Left kidney (tissue), 8 donors: ENCODE measurements at places on chromosomes 3 and 15. TPM values are rescaled to one million over a fixed set of nuclear protein-coding genes. Genes with fewer than 3 reads are reported as not detected.

GRCh38 chr3:144429719-144430121, 458.1 kb downstream of the DIPK2A start:
- DNase-seq: no peak

DNA sequence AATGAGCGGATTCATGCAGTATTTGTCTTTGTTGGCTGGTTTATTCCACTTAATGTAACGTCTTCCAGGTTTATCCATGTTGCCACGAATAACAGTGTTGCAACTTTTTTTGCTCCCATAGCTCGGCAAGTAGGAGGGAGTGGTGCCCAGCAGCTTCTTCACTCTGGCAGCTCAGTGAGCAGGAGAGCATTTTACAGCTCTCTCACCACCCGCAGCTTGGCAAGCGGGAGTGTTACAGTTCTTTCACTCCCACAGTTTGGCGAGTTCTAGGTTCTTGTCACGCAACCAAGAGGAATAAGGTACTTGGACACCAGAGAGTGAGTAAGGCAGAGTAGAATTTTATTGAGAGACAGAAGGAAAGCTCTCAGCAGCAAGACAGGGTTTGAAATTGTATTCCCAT, 935.2 kb downstream of the TBL1XR1 start:
- no peak for DNase-seq

- DNase-seq: peak; percentile 68
These were observed 63.9 kb downstream of the TMCC1 start for GRCh38 chr3:129829640-129830039.

GRCh38 chr15:88920186-88920891, 7.2 kb upstream of the MFGE8 start:
- no peak for DNase-seq

DNA sequence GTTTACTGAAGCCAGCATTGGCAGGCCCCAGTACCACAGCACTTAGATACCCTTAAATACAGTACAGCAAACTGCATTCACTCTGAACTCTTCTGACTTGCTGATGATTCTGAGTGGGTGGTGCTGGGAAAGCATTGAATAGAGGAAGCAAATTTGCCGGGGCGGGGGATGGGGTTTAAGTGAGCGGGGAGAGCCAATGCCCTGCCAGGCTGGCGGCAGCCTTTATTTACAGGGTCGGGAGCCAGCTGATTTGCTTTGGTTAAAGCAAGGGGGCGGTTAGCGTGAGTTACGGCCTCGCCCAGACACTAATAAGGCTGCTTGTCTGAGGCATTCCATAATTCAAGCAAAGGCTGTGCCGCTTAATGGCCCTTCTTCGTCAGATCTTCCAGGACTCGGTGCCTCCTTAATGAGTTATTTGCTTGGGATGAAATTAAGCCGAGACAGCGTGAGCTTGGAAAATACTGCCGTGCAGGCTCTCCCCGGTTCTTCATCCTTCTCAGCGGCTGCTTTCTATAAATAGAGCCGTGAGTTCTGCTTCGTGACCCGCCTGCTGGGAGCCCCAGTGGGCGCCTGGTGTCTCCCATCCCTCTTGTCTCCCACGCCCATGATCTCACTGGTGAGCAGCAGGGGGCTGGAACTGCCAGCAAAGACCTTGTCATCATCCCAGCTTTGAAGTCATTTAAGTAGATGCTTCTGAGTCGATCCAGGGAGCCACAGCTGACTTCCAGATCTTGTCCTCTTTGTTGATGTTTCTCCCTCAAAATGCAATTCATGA, 25.8 kb downstream of the SPSB4 start:
- DNase-seq: peak; percentile 84

- DNase-seq: no peak
These were observed 93.0 kb downstream of the AAGAB start for GRCh38 chr15:67161412-67161811.

DNA sequence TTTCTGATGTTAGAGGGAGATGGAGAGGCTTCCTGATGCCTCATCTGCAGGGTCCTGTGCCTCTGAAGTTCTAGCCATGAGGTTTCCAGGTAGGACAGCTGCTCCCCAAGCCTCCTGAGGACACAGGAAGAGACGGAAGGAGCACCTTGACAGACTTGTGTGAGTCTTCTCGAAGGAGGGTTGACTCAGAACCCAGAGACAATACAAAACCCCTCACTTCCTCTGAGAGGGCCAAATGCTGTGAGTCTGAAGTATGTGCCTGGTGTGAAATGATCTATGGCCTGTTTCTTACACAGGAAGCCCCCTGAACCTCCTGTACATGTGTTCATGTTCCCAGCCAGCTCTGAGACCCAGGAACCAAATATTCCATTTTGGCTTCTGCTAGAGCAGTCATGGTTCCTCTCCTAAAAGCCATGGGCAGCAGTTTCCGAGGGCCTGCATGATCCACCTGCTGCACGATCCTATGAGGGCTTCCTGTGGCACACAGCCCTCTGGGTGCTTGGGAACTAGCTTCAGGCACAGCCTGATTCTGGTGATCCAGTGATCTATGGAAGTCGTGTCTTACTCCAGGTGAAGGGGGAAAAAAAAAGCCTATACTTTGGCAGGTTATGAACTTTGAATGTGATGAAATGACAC, 62.2 kb downstream of the AAGAB start:
- no peak for DNase-seq

DNA sequence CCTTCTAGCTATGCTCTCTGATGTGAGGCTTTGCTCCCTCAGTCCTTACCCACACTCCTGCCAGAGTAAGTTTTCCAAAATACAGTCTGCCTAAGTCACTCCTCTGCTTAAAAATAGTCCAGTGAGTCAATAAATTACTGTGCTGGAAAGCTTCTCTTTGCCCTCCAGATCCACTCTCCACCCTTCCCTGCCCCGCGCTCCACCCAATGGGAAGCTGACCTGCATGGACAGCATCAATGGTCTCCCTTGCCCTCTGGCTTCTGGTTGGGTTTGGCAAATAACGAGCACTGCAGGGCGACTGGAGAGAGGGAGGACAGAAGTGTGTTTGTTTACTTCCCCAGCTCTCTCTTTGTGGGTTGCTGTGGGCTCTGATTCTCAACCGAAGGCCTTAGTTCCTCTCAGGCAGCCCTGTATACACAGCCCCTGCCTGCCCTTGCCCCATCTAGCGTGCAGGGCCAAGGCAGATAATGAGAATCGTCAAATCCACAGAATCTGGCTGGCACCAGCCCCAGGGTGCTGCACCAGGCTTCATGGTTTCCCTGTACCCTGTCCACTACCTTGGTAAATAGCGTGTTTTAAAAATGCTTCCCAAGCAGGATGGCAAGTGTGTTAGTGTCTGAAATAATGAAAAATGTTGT, 110.4 kb downstream of the ADAMTSL3 start:
- no peak for DNase-seq

DNA sequence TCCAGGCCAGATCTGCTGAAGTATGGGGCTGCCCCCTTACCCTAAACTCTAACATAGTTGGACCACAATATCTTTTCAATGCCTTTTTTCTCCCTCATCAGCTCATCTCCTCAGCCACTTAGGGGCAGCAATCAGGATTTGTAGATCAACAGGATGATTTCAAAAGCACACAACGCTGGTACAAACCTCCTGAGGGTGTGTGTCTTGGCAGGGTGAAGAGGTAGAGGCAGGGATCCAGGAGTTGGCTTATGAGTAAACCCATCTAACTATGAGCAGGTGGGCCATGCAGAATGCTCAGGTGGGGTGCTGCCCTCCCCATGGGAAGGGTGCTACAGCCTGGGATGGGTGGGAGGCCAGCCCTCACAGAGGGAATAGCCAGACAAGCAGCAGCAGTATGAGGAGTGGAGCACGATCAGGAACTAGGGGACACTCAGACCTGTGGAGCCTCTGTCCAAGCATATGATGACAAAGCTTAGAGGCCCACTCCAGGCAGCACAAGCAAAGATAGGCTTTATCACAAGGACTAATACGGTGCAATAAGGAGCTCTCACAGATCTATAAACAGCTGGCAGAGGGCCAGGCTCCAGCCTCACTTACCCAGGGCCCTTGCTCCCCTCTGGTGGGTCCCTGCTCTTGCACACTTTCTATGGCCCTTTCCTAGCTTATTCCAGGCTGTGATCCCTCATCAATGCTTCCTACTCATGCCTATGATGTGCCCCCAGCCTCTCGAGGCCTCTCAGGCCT, 32.2 kb downstream of the IL20RB start:
- DNase-seq: no peak

Gene CD80
- polyA plus RNA-seq: 0.20 TPM

GRCh38 chr3:176491084-176491483, 706.2 kb downstream of the TBL1XR1 start:
- DNase-seq: no peak

- no peak for DNase-seq
These were observed 1280.4 kb downstream of the NSUN3 start for GRCh38 chr3:95343228-95343627.

- no peak for DNase-seq
These were observed 55.1 kb downstream of the PDE8A start for GRCh38 chr15:85036716-85037115.

- no peak for DNase-seq
These were observed 866.3 kb upstream of the GBE1 start for GRCh38 chr3:82627733-82628132.

GRCh38 chr3:108500728-108501127, 9.7 kb downstream of the MYH15 start:
- no peak for DNase-seq

DNA sequence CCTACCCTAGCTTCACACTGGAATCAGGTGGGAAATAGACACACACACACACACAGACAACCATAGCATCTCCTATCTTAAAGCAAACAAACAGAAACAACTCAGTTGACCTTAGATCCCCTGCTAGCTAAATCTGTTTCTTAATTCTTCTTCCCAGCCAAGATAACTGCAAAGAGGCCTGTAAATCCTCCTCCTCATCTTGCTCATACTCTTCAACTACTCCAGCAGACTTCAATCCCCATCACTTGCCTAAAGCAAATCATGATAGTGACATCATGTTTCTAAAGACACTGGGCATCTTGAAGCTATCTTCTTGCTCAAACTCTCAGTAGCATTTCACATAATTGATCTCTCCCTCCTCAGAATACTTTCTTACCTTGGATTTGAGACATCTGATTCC, 303.0 kb downstream of the RBMS3 start:
- DNase-seq: no peak

- no peak for DNase-seq
These were observed 550.0 kb upstream of the ALCAM start for GRCh38 chr3:104816716-104817115.

- no peak for DNase-seq
These were observed 4.2 kb downstream of the ABTB1 start for GRCh38 chr3:127676921-127677351.

Gene GOLGA6L7
- 1.1 TPM for polyA plus RNA-seq

DNA sequence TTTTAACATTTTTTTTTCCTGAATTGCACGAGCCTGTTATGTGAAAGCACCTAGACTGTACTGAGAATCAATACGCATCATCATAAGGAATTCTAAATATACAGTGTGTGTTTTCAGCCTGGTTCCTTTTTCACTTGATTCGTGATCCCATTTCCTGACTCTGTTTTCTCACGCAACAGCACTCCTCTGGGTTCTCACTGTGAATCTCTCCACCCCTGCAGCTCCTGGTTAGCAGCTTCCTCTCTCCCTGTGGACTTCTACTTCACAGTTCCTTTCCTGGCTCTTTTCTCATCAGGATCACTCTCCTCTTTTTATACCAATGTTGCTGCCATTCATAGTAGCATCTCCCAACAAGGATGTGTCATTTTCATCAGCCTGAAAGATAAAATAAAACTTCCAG, 297.2 kb downstream of the CADM2 start:
- no peak for DNase-seq

DNA sequence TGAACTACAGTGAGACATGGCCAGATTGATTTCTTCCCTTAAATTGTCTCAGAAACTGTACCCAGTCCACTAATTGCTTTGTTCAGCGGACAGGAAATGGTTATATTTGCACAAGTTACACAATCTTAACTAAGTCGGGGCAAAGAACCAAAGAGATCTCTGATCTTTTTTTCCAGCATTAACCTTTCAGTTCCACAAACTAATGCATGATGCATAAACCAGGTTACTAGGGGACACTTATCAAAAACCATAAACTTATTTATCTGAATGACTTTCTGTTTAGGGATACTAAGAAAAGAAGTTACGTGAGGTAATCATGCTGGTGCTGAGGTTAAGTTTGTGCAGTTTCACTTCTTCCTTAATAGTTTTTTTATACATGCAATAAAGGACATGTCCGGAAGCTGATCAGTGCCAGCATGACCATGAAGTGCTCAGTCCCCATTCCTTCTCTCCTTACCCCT, 22.4 kb downstream of the FNDC3B start:
- DNase-seq: no peak

GRCh38 chr3:184004476-184004875, 13.2 kb downstream of the ABCC5 start:
- DNase-seq: no peak

GRCh38 chr3:28856796-28857195, 424.1 kb upstream of the RBMS3 start:
- no peak for DNase-seq

- DNase-seq: no peak
These were observed 261.2 kb upstream of the DNAJC19 start for GRCh38 chr3:181250714-181251113.

Gene FETUB
- polyA plus RNA-seq: 0.28 TPM

DNA sequence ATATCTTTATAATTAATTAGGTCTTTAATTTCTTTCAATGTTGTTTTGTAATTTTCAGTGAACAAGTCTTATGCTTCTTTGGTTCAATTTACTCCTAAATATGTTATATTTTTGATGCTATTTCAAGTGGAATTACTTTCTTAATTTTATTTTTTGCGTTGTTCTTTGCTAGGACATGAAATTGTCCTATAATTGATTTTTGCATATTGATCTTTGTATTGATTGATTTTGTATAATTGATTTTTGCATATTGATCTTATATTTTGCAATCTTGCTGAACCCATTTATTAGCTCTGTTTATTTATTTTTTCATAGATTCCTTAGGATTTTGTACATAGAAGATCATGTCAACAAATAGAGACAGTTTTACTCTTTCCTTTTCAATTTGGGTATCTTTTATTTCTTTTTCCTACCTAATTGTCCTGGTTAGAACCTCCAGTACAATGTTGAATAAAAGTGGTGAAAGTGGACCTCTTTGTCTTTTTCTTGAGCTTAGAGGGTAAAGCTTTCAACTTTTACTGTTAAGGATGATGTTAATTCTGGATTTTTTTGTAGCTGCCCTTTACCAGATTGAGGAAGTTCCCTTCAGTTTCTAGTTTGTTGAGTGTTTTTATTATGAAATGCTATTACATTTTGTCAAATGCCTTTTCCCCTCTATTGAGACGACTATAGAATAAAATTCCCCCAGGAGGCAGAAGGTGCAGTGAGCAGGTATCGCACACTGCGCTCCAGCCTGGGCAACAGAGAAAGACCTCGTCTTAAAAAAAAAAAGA, 36.8 kb upstream of the CCDC50 start:
- DNase-seq: no peak

GRCh38 chr15:90271459-90272166, 6.1 kb downstream of the NGRN start:
- no peak for DNase-seq
